Activated naive CD4-positive, alpha-beta T cell (primary cell): ENCODE measurements at places on chromosomes 2 and 18.

DNA sequence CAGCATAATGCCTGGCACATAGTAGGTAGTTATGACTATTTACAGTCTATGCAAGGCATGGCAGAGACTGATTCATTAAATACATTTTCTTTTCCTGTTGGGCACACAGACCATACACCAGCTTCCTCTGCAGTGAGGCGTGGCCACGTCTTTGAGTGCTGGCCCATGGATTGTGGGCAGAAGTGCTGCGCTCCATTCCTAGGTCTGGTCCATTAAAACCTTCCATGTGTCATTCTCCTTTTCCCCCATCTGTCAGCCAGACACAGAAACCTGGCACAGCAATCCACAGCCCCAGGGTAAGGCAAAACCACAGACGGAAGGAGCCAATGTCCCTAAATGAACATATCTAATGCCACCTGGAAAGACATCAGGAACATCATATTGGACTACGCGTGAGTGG is 141.9 kb downstream of the TTC32 start:
- DNase-seq: no peak

DNA sequence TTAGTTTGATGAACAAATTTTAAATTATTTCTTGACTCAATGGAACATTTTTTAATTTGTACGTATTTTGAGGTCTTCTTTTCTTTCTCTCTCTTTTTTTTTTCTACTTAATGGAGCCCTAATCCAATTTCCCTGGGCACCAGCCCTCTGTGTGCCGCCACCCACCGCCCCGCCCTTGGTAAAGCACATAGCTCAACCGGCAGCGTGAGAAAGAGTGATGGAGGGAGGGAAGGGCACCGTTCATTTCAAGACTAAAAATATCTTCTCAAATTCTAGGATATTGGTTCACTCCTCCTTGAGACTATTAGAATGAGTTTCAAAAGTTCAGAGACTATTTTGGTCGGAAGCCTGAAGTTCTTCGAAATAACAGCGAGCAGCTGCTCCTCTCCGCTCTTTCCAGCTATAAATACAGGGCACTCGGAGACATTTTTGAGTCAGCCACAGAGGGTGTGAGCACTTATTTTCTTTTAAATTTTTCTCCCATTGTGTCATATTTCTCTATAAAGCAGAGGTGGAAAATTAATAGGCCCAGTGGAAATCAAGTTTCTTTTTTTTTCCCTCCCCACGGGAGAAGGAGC is 731.7 kb upstream of the ID2 start:
- no peak for DNase-seq

DNA sequence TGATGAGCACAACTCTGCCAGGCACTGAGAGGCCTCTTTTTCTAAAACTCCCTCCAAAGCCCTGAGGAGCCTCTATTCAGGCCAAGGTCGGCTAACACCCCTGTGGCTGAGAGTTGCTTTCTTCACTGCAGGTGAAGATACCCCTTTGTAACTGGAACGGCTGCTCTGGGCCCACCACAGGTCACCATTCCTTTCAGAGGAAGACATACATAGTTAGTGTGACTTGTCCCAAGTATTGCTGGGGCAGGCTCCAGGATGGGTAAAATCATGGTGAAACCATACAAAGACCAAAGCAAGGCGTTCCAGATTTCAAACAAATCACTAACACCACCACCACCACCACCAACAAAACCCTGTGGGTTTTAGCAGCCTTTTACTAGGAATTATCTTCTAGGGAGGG is 36.8 kb downstream of the CHST10 start:
- no peak for DNase-seq

DNA sequence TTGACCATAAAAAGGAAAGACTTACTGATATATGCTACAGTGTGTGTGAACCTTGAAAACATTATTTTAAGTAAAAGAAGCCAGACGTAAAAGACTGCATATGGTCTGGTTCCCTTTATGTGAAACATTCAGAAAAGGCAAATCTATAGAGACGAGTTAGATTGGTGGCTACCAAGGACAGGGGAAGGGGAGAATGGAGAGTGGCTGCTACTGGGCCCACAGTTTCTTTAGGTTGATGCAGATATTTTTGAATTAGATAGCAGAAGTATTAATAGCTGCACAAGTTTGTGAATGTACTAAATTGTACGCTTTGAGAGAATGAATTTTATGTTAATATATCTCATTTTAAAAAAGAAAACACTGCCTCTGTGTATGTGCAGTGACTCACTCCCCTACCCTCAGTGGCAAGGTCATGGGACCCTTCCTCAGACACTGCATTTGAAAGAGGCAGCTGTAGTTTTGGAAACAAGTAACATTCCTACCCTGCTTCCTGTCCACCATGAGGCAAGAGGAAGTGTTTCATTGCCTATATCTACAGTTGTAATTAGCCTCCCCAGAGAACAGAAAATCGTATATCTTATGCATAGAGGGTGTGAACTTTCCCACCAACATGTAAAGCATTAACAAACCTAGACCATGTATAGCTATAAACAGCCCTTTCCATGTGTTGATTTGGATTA is 29.8 kb upstream of the ARMC9 start:
- DNase-seq: no peak

- no peak for DNase-seq
These were observed 1.5 kb upstream of the PELI1 start for GRCh38 chr2:64145714-64146113.

GRCh38 chr2:236661061-236661761 is 91.6 kb downstream of the ACKR3 start:
- DNase-seq: no peak

- no peak for DNase-seq
These were observed 2.5 kb upstream of the RHOB start for GRCh38 chr2:20444101-20444992.

DNA sequence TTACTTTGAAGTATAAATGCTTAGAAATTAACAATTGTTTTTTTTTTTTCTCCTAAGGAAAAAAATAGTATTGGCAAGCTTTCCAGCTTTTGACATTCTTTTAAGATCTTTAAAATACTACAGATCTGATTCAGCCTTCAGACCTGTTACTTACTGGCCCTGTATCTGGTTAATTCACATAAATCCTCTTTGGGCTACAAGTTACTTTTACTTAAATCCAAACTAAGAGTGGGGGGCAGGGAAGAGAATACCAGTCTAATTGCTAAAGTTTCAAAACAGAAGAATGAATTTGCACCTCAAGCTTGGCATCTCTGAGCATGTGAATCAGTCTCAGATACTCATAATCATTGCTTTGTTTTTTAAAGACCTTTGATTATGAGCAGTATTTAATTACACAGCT is 386.3 kb downstream of the PARD3B start:
- DNase-seq: no peak

- no peak for DNase-seq
These were observed 23.7 kb upstream of the MSGN1 start for GRCh38 chr2:17792515-17792914.
